B cell (primary cell): ENCODE measurements at places on chromosomes 7 and 10.

DNA sequence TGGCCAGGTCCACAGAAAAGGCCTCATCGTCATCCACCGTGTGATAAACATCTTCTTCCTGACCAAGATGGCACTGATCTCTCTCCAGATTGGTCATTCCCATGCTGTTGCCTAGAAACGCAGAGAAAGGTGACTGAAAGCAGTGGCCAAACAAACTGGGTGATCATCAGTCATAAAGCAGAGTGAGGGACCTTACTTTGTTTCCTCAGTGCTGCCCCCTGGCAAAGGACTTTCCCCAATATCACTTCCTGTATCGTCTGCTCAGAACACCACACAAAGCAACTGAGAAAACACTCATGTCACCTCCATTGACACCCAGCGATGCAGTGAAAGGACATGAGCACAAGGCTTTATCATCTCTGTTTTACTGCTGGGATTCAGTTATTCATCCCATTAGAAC, 40.0 kb upstream of the TM9SF3 start:
- peak; percentile 42 for DNase-seq

DNA sequence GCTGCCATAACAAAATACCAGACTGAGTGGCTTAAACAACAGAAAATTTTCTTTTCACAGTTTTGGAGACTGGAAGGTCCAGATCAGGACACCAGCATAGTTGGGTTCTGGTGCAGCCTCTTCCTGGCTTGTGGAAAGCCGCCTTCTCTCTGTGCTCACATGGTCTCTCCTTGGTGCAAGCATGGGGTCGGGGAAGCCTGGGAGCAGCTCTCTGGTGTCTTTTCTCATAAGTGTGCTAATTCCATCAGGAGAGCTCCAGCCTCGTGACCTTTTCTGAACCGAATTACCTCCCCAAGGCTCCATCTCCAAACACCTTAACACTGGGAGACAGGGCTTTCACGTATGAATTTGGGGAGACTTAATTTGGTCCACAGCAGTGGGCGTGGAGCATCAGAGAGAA, 4.8 kb upstream of the GTPBP4 start:
- no peak for DNase-seq

- DNase-seq, result no peak
Measured at GRCh38 chr7:991729-992656, 9.0 kb downstream of the CYP2W1 start.

DNA sequence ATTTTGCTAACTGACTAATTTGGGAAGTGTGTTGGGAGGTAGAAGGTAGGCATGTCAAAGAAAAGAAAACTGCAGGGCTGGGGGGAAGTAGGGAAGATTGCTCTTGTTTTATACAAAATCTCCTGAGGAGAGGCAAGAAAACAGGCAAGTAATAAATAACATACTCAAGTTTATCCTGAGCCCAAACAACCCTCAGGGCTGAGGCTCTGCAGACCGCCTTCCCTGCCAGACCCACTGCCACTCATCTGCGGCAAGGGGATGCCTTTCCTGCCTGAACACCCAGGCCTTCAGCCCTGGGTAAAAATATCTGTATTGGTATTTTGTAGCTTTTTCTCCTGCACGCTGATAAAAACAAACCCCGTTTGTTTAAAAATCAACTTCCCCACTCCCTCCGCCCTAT, 399.8 kb upstream of the NFE2L3 start:
- DNase-seq, result no peak
